ENCODE measurements at places on chromosomes 7 and 10.

DNA sequence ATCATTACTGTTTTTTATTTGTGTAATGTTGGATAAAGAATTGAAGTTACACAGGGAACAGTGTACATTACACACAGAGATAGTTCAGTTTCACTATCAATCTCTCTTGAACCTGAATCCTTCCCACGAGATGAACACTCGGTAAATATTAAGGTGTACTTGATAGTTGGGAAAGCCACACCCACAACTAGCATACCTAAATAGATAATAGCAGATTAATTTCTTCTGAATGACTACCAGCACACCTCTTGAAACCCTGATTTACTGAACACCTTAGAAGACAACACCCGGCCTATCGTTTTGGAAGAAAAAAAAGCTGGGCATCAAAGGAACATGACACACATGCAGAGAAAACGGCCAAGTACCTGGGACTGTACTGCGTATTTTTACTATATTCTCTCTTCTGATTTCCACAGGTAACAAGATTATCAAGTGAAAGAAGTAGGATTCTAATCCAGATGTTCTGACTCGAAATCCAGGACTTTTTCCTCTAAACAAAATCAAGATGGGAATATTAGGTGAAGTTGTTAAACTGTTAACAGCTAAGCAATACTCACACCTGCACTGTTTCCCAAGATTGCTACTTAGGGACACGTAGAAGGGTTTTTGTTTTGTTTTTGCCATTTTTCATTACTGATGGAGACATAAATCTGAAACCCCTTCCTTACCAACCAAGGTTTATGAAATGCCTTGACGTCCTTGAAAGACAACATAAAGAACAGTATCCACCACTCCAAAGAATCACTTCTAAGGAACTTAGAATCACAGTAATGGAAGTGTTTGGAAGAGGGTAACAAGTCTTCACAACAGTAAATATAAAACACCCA is 1.0 kb downstream of the CCDC186 start:
- DNase-seq = no peak

DNA sequence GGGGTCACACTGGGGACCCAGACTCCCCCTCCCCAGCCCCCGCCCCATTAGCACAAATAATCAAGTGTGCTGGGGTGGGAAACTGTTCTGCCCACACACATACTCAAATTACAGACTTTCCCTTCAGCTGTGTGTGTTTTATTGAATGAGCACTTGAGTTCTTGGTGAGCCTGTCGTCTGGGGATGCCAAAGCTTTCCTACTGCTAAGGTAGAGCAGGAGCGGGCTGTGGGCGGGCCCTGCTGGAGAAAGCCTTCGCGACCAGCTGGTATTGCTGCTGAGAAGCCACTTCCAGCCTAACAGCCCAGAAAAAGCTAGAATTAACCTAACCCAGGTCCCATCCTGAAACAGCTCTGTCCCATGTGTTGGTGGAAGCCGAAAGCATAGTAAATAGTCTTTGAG is 87.0 kb upstream of the KMT2E start:
- no peak for DNase-seq

DNA sequence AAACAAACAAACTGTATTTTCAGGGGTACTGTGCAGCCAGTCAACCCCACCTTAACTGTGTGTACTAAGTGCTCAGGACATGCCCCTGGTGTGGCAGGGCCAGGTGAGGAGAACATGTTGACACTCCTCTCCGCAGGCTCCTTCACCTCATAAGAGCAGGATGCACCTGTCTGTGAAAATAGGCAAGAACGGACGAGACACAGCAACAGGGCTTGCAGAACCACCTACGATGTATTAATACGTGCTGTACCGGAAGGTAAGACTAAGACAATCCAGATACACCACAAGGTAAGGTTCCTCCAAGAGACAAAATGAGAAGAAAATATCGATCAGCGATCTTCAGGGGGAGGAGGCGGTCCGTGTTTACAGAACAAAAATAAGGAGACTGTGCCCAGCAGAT is 65.8 kb upstream of the CAMK2B start:
- DNase-seq = no peak

DNA sequence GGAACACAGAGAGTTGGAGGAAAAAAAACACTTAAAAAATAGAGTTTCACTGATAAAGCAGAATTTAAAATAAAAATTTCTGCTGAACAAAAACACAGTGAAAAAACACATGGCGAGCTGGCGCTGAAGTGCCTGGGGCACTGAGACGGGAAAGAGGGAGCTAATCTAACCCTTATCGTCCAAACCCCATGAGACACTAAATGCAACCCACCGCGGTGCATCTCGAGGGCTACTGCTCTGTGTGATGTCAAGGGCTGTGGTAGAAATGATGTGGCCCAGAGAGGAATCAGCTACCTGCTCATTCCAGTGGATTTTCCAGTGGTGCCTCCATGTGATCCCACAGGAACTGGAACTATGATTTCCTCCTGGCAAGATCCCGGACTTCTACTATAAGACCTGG is 499.3 kb downstream of the SUGCT start:
- no peak for DNase-seq
